ENCODE measurements at places on chromosomes 5 and 9.

DNA sequence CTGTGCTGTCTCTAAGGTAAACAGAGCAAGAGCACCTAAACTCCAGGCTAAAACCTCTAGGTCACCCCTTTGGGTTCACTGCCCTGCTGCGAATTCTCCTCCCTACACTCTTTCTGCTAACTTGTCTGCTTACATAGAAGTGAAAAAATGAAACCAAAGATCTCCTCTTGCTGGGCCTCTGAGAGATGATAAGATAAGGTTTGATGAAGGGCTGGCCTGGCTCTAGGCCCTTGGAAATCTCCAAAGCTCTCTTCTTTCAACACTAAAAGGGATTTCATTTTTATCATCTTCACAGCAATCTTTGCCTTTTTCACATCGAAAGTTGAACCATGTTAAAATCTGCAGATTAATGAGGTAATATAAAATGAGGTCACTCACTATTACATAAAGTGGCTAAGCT, 450.8 kb upstream of the TLE4 start:
- no peak for DNase-seq

DNA sequence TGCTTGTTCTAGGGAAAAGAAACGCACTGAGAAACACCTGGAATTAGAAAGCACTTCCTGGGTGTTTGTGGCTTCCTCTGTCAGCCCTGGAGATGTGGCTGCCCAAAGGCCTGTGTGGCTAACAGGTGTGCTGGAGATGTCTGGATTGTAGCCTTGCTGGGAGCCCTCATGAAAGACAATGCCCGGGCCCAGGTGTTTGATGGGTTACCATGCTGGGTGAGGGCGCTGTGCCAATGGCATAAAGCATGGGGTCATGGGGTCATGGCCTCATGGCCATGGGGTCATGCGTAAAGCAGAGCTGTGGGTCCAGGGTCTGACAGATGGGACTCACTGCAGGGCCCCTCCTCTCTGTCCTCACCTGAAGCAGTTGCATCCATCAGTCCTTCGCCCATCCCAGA, 21.6 kb downstream of the ANKRD33B start:
- no peak for DNase-seq

GRCh38 chr9:132757016-132757415, 86.8 kb downstream of the GTF3C4 start:
- no peak for DNase-seq

DNA sequence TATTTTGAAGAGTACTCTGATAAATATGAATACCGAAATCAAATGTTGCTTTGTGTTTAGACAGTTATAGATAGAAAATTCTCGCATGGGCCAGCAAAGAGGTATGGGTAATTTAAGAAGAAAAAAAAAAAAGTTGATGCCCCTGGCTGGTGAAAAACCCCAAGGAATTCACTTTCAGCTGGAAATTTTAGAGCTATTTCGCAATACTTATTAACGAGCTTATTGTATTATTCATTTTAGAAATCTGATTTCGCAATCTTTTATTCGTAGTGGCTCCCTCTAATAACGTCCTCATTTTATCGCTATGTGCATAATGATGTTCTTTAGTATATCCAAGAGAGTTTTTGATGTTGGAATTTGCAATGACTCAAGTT, 18.5 kb upstream of the FER start:
- no peak for DNase-seq

GRCh38 chr9:124222918-124223720, 34.6 kb upstream of the NEK6 start:
- DNase-seq: no peak

- DNase-seq: no peak
These were observed 103.0 kb upstream of the ERCC6L2 start for GRCh38 chr9:95772320-95773052.

GRCh38 chr9:7300484-7300883, 499.1 kb downstream of the DMAC1 start:
- no peak for DNase-seq

DNA sequence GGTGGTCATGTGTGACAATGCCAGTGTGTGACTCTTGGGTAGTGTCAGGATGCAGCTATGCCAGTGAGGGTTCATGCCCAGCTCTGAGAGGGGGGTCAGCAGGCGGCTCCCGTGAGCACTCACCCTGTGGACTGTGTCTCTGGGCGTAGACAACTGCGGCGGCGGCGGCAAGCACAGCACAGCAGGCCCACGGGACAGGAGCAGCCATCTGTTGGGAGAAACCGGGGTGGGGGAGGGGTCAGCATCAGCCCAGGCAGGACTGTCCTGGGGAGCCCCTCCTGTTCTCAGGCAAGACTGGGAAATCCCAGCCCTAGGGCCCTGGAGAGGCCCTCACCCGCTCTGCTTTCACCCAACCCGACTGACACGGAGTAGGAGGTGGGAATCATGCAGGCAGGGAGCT, 20.8 kb downstream of the CNTFR start:
- no peak for DNase-seq

Data from stimulated activated CD4-positive, alpha-beta T cell treated with anti-CD3 and anti-CD28 coated beads, Interleukin-12 subunit alpha, Interleukin-12 subunit beta, amount 100 ng/mL, for 48 hours (primary cell).